ENCODE measurements at places on chromosomes 16 and 17. TPM values are rescaled to one million over a fixed set of nuclear protein-coding genes. Genes with fewer than 3 reads are reported as not detected.

Gene MPO
- total RNA-seq = not detected

Gene TPSD1
- total RNA-seq = not detected

Gene SERPINF2
- total RNA-seq = 5.2 TPM

Gene HOXB9
- 7.1 TPM for total RNA-seq

Gene E2F4
- total RNA-seq = 107 TPM

Gene PRAC2
- total RNA-seq = not detected

Gene PIGQ
- total RNA-seq = 39.2 TPM

Gene PPY
- not detected for total RNA-seq

Gene SDK2
- total RNA-seq = 1.7 TPM

Gene CDRT15
- total RNA-seq = not detected

Gene CTRB2
- 0.16 TPM for total RNA-seq

Gene CALB2
- total RNA-seq = 5.1 TPM

Gene ABCA9
- total RNA-seq = not detected

Gene SOST
- 0.03 TPM for total RNA-seq

Gene CDK12
- 34.7 TPM for total RNA-seq

Gene MEIOB
- total RNA-seq = 1.3 TPM

Gene CDK5R1
- 6.1 TPM for total RNA-seq

Gene SOX15
- 0.16 TPM for total RNA-seq

Gene NR1D1
- total RNA-seq = 10.6 TPM

Gene CCL5
- 1.3 TPM for total RNA-seq

Gene GSG1L
- total RNA-seq = 0.05 TPM

Gene ORC6
- total RNA-seq = 43.3 TPM

Gene CDR2L
- total RNA-seq = 72.0 TPM

Gene MT3
- total RNA-seq = 0.62 TPM

Gene KRT36
- not detected for total RNA-seq

Gene CDRT4
- total RNA-seq = 1.0 TPM

Gene C17orf113
- 0.73 TPM for total RNA-seq

Gene TLCD2
- 1.6 TPM for total RNA-seq

Gene CCT6B
- 2.0 TPM for total RNA-seq

Gene OTOP2
- total RNA-seq = not detected

Gene KRTAP2-2
- total RNA-seq = not detected

Gene MYBBP1A
- 103 TPM for total RNA-seq

Gene SMIM36
- not detected for total RNA-seq

Gene NPIPA3
- total RNA-seq = 1.7 TPM

Gene TLCD1
- total RNA-seq = 28.7 TPM

Gene RNF112
- total RNA-seq = 0.14 TPM

Measured in A549 treated with AZD2906 at 1 μM for 4 hours (cell line).